ENCODE measurements at places on chromosomes 13 and 19.

GRCh38 chr19:46952874-46953273, 66.8 kb upstream of the NPAS1 start:
- DNase-seq: no peak

- peak; percentile 41 for DNase-seq
Measured at GRCh38 chr13:41019011-41019487, at the start of gene ELF1. Gene ELF1 (minus strand): TSS chr13:41019316. CDS start chr13:40982054, 37,262 bp downstream.

GRCh38 chr13:85503797-85504196, 295.4 kb downstream of the SLITRK6 start:
- no peak for DNase-seq

- DNase-seq: no peak
Measured at GRCh38 chr13:112844411-112844810, 124.6 kb upstream of the MCF2L start.

DNA sequence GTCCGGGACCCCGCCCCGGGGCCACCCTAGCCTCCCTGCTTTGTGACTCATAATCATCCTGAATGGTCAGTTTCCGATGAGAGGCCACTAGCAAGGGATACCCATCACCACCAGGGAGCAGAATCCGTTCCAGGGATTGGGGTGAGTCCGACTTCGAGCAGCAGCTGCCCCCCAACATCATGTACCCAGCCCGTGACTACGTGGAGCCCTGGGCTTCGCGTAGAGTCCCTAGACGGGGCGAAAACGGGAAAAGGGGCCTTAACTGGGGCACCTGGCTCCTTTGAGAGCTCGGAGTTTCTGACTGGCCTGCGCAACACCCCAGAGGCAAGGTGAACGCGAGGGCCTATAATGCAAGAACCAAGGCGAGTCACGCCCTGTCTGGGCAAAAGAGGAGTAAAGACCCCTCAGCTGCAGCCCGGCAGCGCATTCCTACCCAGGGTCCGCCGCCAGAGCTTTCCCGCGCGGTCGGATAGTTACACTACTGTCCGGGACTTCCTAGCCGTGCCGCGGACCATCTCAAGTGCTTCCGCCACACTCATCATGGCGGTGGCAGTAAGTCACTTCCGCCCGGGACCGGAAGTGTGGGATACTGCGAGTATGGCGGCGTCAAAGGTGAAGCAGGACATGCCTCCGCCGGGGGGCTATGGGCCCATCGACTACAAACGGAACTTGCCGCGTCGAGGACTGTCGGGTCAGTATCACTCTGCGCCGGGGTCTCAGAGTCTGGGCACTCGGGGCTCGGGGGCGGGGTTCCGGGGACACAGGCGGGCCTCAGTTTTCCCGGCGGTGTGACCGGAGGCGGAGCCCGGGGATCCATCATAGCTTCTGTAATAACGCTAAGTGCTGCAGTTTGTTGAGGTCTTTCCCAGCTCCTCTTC, at the start of gene NDUFA13:
NDUFA13 (plus strand) TSS at position 584 of the 878 bp plus-strand sequence; CDS start at position 598, 14 bp downstream.
- DNase-seq: peak; percentile 94

DNA sequence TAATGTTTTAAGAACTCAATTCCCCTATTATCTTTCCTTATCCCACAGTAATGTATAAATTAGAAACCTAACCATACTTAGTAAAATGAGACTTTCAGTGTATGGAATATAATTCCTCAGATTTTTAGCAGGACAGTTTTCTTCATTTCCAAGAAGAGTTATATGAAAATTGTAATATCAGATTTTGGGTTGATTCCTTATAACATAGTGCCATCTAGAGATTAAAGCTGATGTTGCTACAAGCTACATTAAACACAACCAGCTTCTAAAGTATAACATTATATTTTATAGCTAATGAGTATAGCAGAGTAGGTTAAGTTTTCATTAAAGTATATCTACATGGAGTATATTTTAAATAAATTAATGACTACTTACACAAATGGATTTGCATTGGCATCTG, 99.7 kb upstream of the MIR17HG start:
- no peak for DNase-seq

DNA sequence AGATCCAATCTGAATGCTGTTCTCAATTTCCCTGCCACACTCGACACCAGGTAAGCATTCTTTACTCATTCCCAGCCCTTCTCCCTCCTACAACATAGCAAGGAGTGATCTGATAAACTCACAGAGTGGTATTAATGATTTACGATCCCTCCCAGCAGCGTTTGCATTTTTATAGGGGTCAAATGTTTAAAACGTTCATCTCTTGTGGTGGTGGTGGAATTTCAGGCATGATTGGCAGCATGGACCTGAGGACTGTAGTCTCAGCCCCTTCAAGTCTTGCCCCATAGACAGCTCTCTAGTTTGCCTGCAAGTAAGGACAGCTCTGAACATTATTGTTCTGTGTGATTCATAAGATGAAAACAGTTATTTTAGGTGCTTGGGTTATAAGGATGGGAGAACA, 565.7 kb downstream of the EFNB2 start:
- no peak for DNase-seq

DNA sequence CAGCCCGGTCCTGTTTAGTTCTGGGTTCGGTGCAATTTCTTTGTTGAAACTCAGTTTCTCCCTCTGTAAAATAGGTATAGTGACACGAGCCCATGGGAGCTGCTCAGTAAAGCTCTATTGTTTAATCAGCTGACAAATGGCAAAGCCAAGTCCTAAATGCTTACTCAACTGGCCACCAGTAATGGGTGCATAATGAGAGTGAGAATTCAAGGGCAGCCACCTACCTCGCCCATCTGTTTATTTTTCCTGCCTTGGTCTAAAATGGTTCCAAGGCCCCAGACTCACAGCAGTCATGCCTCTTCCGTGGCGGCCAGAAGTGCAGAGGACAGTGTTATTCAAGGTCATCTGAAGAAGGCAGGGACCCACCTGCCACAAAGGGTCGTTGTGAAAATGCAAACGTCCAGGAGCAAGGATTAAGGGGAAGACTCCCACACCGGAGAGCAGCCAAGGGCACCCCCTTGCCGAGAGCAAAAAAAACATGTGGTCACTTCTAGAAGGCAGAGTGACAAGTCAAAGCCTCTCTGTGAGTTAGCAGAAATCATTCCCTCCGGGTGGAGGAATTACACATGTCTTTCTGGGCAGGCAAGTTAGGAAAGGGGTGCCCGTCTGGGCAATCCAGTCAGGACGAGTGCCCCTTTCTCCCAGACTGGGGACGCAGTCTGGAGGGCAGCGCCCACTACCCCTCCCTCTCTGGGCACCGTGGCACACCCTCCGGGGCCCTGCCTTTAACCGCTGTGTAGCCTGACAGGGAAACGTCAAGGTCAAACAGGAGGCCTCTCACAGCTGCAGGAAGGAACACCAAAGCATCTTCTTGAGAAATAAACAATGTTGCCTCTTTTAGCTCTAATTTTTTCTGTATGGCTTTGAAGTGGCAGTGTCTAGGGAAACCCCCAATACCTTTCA, 186.2 kb downstream of the FOXO1 start:
- DNase-seq: no peak

GRCh38 chr13:80171096-80171495, 169.8 kb downstream of the SPRY2 start:
- no peak for DNase-seq

- no peak for DNase-seq
Measured at GRCh38 chr13:29270271-29270985, 325.1 kb downstream of the SLC7A1 start.

DNA sequence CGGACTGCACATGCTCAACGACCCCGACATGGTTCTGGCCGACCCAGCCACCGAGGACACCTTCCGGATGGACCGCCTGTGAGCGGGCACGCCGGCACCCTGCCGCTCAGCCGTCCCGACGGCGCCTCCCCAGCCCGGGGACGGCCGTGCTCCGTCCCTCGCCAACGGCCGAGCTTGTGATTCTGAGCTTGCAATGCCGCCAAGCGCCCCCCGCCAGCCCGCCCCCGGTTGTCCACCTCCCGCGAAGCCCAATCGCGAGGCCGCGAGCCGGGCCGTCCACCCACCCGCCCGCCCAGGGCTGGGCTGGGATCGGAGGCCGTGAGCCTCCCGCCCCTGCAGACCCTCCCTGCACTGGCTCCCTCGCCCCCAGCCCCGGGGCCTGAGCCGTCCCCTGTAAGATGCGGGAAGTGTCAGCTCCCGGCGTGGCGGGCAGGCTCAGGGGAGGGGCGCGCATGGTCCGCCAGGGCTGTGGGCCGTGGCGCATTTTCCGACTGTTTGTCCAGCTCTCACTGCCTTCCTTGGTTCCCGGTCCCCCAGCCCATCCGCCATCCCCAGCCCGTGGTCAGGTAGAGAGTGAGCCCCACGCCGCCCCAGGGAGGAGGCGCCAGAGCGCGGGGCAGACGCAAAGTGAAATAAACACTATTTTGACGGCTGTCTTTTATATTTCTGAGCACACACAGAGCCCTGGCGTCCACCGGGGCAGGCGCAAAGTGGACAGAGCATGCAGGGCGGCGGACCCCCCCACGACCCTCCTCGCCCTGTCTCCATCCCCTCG, 13.6 kb downstream of the COMP start:
- no peak for DNase-seq

DNA sequence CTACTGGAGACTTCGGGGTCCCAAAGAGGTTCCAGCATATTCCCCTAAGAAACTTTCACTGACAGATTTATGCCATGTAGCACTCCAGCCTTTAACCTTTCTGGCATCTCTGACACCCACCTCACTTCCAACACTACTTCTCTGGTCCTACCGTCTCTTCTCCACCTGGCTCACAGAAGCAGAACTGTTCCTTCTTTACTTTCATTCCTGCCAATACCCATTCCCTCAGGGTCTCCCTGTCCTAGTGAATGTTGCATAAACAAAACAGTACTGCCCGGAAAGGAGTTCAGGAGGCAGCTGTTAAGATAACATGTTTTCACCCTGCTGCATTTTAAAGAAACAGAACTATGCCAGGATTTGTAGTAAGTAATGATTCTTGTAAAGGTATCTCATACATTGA, 136.0 kb upstream of the MIR17HG start:
- DNase-seq: no peak

DNA sequence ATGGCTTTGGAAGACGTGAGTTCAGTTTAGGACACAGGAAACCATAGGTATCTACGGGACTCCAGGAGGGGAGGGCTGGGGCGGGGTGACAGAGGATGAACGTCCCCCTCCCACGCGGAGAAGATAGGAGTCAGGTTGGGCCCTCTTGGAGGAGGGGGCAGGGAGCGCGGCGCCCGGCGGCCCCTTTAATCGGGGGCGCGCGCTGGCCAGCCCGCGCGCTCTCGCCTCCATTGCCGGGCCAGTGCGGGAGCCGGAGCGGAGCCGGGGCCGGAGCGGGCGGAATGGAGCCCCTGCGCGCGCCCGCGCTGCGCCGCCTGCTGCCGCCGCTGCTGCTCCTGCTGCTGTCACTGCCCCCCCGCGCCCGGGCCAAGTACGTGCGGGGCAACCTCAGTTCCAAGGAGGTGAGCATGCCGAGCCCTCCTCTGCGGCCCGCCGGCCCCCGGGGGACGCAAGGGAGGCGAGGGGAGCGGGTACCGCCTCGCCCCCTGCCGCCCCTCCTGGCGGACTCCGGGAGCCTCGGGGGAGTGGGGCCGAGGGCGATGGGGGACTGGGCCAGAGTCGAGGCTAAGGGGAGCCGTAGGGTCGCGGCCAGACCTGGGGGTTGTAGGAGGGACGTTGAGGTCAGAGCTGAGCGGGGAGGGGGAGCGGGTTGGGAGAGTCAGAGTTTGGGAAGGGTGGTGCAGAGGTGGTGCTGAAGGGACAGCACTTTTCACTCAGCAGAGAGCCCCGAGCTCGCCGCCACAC, at the start of gene TMEM145:
TMEM145 (plus strand) TSS at position 214 of the 744 bp plus-strand sequence; CDS start at position 282, 68 bp downstream.
- peak; percentile 68 for DNase-seq

- peak; percentile 60 for DNase-seq
Measured at GRCh38 chr19:18278521-18279265, 2.7 kb downstream of the JUND start.

DNA sequence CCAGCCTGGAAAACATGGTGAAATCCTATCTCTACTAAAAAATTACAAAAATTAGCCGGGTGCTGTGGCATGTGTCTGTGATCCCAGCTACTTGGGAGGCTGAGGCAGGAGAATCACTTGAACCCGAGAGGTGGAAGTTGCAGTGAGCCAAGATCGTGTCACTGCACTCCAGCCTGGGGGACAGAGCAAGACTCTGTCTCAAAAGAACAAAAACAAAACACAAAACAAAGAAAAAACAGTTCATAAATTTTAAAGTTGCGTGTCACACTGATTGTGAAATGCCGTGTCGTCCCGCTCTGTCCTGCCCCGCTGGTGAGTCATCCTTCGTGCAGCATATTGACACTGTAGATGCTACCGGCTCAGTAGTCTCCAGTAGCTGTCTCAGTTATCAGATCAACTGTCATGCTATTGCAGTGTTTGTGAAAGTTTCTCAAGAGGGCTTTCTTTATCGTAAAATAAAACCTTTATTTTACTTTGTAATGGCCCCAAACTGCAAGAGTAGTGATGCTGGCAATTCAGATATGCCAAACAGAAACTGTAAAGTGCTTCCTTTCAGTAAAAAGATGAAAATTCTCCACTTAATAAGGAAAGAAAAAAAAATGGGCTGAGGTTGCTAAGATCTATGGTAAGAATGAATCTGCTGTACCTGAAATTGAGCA, 36.4 kb upstream of the IGFL1 start:
- no peak for DNase-seq

DNA sequence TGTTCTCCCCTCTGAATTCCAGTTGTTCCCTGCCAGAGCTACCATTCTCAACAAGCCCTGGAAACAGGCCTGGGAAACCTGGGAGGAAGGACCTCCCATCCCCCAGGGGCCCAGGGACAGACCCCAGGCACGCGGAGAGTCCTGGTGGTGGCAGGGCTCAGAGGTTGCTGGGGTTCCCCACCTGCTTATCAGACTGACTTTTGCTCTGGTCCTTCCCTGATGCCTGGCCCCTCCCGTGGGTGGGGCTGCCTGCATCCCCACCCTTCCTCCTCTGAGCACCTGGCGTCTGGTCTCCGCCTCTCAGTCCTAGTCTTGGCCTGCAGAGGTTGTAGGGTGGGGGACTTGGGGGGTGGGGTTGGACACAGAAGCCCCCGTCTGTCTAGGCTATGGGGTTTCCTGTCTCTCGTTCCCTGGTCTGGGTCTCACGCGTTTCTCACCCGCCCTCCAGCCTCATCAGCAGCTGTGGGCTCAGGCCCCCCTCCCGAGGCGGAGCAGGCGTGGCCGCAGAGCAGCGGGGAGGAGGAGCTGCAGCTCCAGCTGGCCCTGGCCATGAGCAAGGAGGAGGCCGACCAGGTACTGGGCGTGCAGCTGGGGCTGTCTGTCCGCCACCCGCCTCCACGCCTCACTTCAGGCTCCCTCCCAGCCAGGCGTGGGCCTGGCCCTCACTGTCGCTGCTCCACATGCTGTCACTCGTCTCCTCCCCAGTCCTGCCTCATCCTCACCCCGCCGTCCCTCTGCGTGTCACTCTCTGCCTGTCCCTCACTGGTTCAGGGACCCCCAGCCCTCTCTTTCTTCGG, 13.6 kb downstream of the EPN1 start:
- DNase-seq: no peak

DNA sequence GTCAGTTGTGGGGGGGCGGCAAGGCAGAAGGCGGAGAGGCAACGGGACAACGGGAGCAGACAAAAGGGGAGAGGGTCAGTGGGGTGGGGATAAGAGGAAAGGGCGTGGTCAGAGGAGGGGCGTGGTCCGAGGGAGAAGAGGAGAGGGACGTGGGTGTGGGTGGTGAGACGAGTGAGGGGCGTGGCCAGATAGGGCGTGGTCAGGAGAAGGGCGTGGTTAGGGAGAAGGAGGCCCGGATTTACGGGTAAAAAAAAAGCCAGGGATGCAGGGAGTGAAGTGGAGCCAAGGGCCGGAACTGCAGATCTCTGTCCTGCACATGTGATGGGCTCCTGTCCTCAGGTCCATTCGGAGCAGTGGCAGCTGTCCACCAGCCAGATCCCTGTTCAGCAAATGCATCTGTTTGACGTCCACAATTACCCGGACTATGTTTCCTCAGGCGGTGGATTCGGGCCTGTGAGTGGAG, 21.5 kb downstream of the CPT1C start:
- no peak for DNase-seq
